ENCODE measurements at places on chromosomes 6 and 20.

- DNase-seq: no peak
Observed at GRCh38 chr6:127533736-127534135, 14.6 kb upstream of the MTCL3 start.

DNA sequence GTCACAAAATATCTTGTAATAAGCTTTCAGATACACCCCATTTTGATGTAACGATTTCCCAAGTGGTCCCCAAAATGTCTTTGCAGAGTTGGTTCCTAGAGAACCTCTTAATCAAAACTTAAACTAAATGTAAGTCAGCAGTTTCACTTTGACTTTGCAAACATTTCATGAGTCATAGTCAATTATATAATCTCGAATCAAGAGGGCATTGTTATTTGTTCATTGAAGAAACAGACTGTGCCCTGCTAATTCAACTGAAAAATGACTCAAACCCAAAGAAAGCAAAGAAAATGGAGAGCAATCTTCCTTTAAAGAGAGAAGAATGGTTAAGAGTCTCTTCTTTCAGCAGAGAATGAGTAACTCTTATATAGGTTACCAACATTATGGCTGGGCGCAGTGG, 58.3 kb downstream of the IPCEF1 start:
- DNase-seq: no peak

DNA sequence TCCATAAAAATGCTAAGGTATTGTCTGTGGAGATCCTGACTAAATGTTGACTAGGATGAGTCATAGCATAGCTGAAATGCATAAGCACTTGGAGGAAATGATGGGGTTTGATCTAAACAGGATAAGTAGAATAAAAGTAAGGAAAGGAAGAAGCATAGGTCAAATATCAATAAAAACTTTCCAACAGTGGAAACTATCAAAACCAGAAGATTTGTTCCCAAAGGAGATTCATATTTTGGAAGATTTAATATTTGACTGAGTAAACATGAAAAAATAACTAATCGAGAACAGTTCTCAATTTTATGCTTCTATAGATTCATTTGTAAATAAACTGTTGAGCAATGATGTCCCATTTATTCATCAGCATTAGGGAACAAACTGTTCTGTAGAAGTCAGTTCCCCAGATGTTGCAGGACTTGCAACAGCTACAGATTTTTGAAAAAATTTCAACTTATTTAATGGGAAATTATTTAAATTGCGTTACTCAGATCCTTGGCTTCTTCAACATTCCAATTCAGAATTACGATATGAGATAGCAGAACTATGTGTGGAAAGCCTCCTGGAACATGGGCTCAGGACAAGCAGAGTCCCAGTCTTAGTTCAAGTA, 133.7 kb upstream of the TBX18 start:
- DNase-seq: no peak

GRCh38 chr20:47235111-47235510, 121.4 kb downstream of the ZMYND8 start:
- DNase-seq: no peak

DNA sequence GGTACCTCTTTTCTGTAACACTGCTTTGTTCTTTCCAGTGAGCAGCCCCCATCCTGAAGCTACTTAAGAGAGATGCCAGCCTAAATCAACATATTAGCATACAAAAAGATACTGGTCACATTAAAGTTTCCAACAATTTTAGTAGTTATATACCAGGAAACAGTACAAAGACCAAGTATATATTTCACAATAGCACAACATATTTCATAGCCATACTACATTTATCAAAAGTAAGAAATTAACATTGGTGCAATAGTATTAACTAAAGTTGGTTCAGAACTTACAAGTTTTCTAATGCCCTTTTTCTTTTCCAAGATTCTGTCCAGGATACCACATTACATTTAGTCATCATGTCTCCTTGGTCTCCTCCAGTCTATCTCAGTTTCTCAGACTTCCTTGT, 641.0 kb upstream of the GJE1 start:
- DNase-seq: no peak

GRCh38 chr20:7858734-7859250, 81.5 kb downstream of the HAO1 start:
- DNase-seq: no peak

DNA sequence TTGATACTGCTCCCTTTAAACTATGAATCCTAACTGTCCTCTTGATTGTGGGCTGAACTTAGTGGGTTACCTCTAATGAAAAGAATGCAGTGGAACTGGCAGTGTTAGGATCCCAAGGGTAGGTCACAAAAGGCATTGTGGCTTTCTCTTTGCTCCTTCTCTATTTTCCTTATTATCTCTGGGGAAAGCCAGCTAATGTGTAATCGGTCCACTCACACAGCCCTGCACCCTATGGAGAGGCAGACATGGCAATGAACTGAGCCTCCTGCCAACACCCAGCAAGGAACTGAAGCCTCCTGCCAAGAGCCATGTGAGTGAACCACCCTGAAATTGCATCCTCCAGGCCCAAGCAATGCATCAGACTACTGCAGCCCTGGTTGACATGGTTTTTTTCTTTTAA, 24.6 kb upstream of the ZNF133 start:
- DNase-seq: no peak

- peak; percentile 8 for DNase-seq
Observed at GRCh38 chr20:44733341-44734069, 12.2 kb upstream of the KCNK15 start.

- DNase-seq: no peak
Observed at GRCh38 chr6:36577301-36577700, 16.9 kb upstream of the SRSF3 start.

DNA sequence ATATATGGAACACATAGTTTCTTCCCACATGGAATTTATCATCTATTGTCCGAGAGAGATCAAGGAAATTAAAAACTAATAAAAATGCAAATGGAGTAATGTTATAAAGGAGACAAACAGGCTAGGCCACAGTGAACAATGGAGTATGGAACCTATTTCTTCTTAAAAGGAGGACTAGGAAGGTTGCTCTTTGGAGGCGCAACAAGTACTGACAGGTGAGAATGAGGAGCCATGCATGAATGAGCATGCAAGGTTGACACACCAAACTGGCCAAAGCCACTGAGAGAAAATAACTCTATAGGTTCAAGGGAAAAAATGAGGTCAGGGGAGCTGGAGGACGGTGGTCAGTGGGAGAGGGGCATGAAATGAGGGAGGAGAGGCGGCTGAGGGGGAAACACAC, 40.9 kb downstream of the PSMB1 start:
- no peak for DNase-seq

DNA sequence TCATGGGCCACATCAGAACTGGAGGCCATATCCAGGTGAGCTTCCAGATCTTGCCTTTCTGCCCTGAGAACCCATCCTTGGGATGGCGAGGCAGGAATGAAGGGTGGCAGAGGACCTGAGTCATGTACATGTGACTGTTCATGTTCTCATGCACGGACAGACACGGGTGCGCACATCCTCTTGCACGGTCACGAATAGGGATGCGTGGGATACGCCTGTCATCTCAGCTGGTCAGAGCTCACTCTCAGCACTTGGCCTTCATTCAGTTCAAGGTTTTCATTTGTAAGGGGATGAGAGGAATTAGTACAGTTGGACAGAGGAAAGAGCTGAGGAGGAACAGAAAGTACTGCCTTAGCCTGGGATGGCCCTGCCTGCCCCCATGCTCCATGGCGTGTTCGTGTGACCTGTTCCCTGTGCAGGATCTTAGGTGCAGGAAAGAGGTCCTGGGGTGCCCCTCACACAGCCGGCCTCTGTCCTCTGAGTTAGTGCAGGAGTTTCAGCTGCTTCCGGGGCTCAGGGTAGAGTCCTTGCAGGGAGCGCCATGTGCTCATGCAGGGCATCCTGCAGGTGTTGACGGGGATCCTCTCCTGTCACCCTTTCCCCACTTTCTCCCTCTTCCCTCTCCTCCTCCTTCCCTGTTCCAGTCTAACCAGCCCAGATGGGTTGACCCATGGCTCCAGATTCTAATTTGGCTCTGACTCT, 173.4 kb downstream of the DTNBP1 start:
- DNase-seq: no peak

GRCh38 chr20:48205786-48206185, 420.5 kb upstream of the SULF2 start:
- no peak for DNase-seq

DNA sequence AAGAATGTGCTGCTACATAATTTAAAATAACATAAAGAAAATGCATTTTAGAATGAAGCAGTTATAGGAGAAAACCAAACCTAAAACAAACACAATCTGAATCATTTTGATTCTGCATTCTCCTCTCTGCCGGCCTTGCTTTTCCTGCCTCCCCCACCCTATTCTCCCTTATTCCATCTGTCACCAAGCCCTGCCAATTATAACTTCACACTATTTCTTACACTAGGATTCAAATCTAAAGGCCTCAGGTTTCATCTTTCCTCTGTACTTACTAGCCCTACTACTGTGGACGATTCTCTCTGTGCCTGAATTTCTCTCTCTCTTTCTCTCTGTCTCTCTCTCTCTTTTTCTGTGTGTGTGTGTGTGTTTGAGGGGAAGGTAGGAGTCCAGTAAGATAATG, 18.7 kb upstream of the PRIM2 start:
- DNase-seq: no peak

- no peak for DNase-seq
Observed at GRCh38 chr20:50498071-50498776, 12.0 kb upstream of the PTPN1 start.

GRCh38 chr20:59671661-59672471, 67.5 kb downstream of the PHACTR3 start:
- DNase-seq: no peak

DNA sequence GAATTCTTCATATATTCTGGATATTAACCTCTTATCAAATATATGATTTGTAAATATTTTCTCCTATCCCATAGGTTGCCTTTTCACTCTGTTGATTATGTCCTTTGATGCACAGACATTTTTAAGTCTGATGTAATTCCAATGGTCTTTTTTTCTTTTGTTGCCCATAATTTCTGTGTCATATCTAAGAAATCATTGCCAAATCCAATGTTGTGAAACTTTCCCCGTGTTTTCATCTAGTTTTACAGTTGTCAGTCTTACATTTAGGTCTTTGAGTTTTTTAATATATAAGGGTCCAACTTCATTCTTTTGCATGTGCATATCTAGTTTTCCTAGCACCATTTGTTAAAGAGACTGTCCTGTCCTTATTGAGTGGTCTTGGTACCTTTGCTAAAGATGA, 111.5 kb downstream of the SESN1 start:
- DNase-seq: no peak

- no peak for DNase-seq
Observed at GRCh38 chr6:18391023-18391422, 3.9 kb downstream of the RNF144B start.

GRCh38 chr6:159430323-159430722, 261.1 kb downstream of the FNDC1 start:
- DNase-seq: no peak

GRCh38 chr20:43271980-43272379, 82.3 kb upstream of the PTPRT start:
- no peak for DNase-seq

DNA sequence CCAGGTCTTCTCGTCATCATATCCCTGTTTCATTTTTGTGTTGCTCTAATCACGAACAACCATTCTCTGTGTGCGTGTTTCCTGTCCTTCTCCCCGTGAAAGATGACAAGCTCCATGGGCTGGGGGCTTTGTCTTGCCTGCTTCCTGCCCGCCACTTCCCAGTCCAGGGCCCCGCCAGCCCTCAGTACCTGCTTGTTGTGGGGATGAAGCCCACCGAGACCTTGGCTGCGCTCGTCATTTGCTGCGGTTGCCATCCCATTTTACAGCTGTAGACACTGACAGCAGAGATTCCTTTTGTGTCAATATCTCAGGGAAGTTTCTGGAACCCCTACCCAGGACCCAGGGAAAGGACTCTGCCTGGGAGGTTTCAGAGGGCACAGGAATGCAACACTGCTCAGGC, 40.3 kb upstream of the STX16 start:
- DNase-seq: no peak

GRCh38 chr6:152540381-152540780, 96.8 kb downstream of the SYNE1 start:
- DNase-seq: no peak

- no peak for DNase-seq
Observed at GRCh38 chr6:82372656-82373055, 9.0 kb downstream of the TPBG start.

GRCh38 chr20:44521484-44522481, at the start of gene SERINC3:
SERINC3 (minus strand) TSS chr20:44522070; CDS start chr20:44521951, 119 bp downstream.
- peak; percentile 95 for DNase-seq

GRCh38 chr20:41265938-41266337, 51.6 kb downstream of the ZHX3 start:
- DNase-seq: no peak

GRCh38 chr20:36399147-36399968, 93.2 kb downstream of the DLGAP4 start:
- DNase-seq: no peak

- DNase-seq: no peak
Observed at GRCh38 chr6:40436685-40437604, 150.2 kb downstream of the LRFN2 start.

GRCh38 chr20:400454-401275, 7.4 kb upstream of the RBCK1 start:
- no peak for DNase-seq

DNA sequence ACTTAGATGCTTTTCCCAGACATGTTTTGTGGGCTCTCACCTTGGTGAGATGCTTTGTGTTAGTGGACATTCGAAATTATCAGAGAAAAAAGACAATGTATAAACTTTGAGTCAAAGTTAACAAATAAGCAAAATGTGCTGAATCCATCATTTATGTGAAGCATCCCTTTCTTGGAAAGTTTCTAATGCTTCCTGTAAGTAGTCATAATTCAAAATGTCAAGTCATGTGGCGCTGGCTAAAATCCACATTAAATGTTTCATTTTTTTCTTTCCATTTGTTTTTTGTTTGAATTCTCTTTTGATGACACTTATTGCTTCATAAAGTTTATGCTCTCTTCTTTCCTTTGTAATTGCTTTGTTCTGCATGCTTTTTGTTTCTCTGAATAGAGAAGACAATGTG, 107.2 kb upstream of the CENPW start:
- DNase-seq: no peak

- DNase-seq: no peak
Observed at GRCh38 chr20:63893999-63894357, 948 bp upstream of the DNAJC5 start.

- DNase-seq: no peak
Observed at GRCh38 chr20:25085756-25086495, 4.0 kb upstream of the VSX1 start.

DNA sequence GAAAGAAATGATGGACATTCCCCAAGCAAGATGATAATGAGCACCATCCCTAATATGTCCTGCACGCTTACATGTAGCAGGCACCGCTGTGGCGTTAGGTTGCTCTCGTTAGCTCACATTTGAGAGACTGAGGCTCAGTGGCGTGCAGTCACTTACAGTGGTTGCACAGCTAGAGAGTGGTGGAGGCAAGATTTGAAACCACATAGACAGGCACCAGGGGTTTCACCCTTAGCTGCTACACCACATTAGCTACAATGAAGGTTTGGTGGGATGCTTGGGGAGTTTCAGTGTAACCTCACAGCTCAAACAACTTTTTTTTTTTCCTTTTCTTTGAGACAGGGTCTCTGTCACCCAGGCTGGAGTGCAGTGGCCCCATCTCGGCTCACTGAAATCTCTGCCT, 3.7 kb downstream of the COX4I2 start:
- no peak for DNase-seq
